ENCODE measurements at places on chromosomes 3 and 15.

DNA sequence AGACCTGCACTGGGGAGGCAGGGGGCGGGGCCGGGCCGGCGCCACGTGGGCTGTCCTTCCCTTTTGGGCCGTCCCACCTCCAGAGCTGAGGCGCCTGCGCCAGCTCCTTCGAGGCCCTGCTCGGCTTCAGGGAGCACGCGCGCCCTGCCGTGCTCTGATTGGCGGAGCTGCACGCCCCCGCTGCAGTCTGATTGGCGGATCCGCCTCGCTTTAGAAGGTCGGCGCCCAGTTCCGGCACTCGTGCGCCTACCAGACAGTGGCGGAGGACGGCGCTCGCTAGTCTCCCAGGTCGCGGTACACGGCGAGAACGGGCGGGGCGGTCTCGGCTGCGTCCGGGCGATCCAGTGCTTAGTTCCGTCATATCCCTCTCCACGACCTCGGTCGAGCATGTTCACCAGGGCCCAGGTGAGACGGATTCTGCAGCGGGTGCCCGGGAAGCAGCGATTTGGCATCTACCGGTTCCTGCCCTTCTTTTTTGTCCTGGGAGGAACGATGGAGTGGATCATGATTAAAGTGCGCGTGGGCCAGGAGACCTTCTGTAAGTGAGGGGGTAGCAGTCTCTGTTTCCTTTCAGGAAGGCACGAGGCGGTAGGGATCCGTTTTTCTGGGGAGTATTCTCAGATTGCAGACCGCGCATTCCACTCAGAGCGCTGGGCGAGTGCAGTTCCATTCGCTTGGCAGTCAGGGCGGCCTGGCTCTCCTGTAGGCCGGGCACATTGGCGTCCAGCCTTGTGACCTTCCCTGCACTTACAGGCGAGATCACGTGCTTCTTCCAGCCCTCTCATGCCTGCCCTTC, at the start of gene UQCC5:
Gene UQCC5 (plus strand): TSS at position 237 of the 796 bp plus-strand sequence. CDS start 151 bp downstream, at position 388.
- peak; percentile 98 for DNase-seq

DNA sequence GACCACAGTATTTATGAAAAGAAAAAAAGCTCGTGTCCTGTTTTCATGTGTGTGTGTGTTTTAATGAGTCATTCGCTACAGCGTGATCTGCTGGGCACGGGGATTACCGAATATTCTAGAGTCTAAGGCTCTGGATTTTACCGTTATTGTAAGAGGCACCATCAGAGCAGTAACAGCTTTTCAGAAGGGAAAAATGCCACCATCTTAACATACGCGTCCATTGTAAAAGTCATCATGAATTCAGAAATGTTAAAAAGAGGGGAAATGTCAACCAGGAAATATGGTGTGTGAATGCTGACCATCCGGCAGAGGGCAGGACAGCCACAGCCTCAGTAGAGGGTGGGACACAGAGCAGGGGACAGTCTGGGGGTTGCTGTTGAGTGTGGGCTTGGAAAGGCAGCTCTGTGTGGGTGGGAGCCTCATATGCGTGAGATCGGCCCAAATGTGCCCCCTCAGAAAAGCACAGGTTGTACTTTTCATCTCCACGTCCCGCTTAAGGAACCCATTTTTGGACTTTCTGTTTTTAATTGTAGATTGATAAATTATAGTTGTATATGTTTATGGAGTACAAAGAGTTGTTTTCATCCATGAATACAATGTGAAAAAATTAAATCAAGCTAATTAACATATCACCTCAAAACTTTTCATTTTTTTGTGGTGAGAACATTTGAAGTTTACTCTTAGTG, 69.6 kb downstream of the ASB7 start:
- peak; percentile 41 for DNase-seq

DNA sequence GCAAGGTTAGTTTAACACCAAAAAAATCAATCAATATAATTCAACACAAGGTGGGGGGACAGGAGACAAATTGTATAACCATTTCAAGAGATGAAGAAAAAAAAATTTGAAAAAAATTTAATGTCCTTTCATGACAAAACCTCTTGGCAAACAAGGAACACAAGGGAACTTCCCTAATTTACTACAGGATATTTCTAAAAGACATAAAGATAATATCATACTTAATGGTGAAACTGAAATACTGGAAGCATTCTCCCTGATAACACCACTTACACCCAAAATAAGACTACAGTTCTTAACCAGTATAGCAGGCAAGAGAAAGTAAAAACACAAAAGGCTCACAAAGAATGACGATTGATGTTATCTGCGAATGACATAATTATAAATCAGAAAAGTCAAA, 44.7 kb downstream of the IFT57 start:
- no peak for DNase-seq

GRCh38 chr3:44509393-44509921, 32.0 kb upstream of the ZNF445 start:
- DNase-seq = no peak

DNA sequence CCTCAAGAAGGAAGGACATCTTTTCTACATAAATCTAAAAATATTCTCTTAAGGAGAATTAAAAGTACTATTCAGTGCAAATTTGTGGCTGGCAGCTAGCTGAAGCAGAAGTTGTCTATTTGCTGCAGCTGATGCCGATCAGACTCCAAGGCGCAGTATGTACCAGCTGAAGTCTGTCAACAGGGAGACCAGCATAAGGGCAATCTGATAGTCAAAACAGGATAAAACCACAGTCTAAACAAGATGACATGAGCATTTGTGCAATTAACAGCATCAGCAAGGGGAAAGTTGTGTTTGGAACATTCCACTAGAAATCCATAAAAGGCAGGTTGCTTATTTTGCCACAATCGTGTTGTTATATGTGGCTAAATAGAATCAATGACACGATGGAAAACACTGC, 198.2 kb upstream of the ROBO2 start:
- no peak for DNase-seq
